Stimulated activated CD4-positive, alpha-beta T cell treated with anti-CD3 and anti-CD28 coated beads, Interleukin-4, amount 100 ng/mL, for 48 hours (primary cell): ENCODE measurements at places on chromosomes 4 and X.
A peak's percentile ranks its signal among the peaks of the same experiment; 100 is the strongest.

DNA sequence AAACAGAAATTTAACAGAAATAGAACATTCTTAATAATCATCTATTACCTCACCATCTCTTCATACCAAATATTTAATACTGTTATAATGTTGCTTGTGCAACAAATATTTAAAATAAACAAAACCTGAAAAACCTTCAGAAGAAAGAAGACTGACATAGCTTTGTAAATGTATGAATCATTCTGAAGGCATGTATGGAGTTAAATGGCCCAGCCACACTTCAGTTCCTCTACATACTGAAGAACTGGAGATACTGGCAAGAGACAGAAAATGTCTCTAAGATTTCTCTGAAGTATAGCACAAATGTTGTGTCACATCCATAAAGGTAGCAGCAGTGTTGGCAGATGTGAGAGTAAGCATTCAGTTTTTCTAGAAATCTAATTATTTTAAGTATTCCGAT lies 275.3 kb upstream of the FGF13 start:
- no peak for DNase-seq

DNA sequence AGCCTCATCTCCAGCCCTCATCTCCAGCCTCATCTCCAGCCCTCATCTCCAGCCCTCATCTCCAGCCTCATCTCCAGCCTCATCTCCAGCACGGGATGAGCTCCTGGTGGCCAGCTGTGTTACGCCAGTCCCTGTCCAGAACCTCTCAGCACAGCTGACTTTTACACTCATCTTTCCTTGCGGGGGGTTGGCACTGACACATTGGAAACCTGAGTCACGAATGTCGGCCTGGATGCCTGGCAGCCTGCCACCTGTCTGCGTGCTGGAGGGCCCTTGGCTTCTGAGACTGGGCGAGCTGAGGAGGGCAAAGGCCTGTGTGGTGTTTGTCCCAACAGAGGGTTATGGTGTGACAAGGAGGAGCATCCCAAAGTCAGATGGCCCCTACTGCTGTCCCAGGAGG lies 66.1 kb upstream of the HGFAC start:
- no peak for DNase-seq

- no peak for DNase-seq
Measured at GRCh38 chr4:54572152-54572542, 85.6 kb upstream of the KIT start.

- DNase-seq, result no peak
Measured at GRCh38 chr4:61934198-61934597, 734.1 kb downstream of the ADGRL3 start.

GRCh38 chrX:14591976-14592375 lies 62.6 kb downstream of the GLRA2 start:
- DNase-seq, result no peak

- no peak for DNase-seq
Measured at GRCh38 chr4:155911905-155912304, 8.4 kb downstream of the TDO2 start.

DNA sequence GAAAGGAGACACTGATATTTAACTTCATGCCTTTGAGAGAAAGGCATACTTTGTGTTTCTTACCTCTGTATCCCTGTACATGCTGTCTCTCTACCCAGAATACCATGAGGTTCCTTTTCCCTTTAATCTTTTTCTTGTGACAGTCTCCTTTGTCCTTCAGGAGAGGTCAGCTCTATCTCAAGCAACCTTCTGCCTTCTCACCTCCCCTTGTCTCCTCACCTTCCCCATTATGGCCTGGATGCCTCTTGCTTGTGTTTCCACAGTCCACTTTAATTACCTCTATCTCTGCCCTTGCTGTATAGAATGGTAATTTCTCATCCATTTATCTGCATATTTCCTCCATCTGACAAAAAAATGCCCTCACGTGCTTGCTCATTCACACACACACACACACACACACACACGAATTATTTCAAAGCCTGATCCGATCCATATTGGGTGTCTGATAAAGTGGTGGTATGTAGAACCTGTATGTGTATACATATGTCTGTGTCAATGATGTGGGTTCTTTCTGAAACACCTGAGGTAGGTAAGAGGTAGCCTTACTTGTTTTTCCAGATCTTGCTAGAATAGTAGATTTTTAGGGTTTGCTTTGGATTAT lies 28.5 kb downstream of the MSN start:
- no peak for DNase-seq

GRCh38 chr4:4861390-4862018 lies 2.0 kb downstream of the MSX1 start:
- no peak for DNase-seq

GRCh38 chr4:80989921-80990544 lies 40.5 kb upstream of the BMP3 start:
- DNase-seq, result no peak

- DNase-seq, result no peak
Measured at GRCh38 chr4:167000141-167000852, 234.0 kb downstream of the SPOCK3 start.

DNA sequence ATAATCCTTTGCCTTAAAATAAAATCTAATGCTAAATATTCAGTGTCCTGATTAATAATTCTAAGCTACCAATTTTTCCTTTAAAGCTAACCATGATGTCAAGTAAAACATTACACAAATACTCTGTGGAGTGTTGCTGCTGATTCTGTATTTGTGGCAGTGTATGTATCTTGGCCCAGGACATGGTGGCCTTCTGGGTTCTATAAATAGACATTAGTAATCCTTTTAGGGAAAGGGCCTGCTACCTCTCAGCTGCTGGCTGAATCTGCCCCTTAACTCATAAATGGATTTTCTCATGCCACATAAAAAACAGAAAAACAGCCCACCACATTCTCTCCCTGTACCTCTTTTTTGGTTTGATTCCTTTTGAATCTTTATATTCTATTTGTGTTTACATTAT lies 1.2 kb upstream of the XK start:
- no peak for DNase-seq

DNA sequence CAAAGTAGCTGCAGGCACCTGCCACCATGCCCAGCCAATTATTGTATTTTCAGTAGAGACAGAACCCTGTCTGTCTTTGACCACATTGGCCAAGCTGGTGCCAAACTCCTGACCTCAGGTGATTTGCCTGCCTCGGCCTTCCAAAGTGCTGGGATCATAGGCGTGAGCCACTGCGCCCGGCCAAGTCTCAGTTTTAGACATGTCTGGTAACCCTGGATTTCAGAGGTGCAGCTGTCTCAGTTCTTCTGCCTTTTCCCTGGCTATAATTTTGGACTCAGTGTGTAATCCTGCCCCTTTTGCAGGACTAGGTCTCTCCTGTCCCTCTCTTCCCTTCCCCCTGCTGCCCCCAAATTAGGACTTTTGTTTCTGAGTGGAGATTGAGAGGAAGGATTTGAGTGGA lies 46.6 kb downstream of the FAM193A start:
- no peak for DNase-seq

DNA sequence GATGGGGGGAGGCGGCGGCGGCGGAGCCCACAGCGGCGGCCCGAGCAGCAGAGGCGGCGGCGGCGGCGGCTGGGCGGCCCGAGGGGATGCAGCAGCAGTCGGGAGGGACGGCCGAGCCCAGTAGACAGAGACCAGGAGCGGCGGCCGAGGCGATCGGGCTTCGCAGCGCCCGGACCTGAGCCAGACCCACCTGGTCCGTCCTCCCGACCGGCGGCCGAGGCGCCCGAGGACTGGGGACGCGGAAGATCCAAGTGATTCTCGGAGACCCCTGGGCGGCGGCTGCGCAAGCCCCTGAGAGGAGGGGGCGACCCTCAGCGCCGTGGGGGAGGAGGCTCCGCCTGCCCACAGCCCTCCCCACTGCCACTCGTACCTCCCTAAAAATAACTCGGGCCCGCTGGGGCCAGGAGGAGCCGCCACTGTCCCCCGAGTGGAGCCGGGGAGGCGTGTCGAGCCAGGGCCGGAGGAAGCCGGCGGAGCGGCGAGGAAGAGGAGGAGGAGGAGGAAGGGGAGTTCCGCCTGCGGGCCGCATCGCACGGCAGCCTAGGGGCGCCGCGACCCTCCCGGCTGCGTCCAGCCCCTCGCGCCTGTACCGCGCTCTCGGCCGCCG lies 608 bp downstream of the RAPGEF2 start:
- DNase-seq, result peak; percentile 28

DNA sequence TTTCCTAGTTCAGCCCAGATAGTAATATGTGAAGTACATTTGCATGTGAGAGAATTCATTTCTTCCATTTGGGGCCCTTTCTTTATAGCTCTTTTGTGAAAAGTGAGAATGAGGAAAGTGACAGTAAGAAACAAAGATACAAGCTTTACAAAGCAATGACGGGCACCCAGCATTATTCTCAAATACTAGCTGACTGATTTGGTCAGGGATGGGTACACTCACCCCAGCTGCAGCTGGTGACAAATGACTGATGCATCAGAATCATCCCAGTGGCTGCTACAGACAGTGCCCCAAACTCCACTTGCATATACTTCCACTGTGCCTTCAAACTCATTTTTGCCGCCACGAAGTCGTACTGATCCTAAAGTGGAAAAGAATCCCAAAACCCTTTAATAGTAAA lies 14.8 kb downstream of the PRSS12 start:
- no peak for DNase-seq

GRCh38 chr4:109616243-109616642 lies 56.2 kb downstream of the MCUB start:
- no peak for DNase-seq

GRCh38 chr4:146336410-146336807 lies 122.1 kb downstream of the REELD1 start:
- no peak for DNase-seq

GRCh38 chr4:64584981-64585557 lies 175.8 kb upstream of the TECRL start:
- no peak for DNase-seq

- no peak for DNase-seq
Measured at GRCh38 chr4:144298519-144298918, 158.0 kb upstream of the GYPA start.

DNA sequence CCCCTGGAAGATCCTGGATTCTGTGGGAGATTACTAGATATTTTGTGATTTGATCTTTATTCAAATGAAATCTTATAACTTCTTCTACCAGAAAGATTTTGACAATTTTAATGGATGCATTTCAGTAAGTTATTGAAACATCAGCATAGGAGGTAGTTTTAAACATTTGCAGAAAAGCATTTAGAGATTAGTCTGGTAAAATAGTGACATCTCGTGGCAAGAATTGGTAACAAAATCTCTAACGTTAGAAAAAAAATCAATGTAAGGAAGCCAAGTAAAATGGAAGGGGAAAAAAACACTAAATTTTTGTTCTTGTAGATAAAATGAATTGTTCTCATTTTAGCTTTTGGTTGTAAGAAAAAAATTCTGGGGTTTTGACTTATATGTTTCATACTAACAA lies 73.3 kb downstream of the TASL start:
- DNase-seq, result no peak

DNA sequence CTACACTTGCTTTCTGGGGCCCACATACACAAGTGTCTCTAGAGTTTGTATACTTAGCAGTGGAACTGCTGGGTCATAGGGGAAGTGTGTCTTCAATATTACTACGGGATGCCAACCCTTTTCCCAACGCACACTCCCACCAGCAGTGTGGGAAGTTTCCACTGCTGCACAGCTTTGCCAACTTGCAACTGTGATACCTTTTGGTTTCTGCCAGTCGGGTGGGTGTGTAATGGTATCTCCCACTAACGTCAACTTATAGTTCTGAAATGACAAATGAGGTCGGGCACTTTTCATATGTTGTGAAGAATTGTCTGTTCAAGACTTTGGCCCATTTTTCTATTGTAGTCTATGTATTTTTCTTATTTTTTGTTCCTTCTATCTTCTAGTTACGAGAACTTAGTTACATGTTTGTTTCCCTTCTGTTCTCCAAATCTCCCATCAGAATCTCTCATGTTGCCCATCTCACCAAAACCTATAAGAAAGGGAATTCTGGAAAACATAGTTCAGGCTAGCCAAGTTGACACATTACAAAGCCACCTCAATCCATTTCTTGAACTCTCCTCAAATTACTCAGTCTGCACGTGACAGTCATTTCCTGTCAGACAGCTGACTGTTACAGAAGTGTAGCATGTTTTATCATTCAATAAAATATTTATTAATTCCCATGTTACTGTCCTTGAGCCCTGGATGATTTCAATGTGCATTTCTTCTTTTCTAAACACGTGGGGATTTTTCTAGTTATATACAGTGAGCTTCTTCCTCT lies 30.7 kb downstream of the PNMA6E start:
- DNase-seq, result no peak

GRCh38 chrX:100649550-100650356 lies 5.8 kb downstream of the SRPX2 start:
- no peak for DNase-seq

- DNase-seq, result no peak
Measured at GRCh38 chr4:123749383-123749782, 352.8 kb downstream of the SPRY1 start.

- no peak for DNase-seq
Measured at GRCh38 chrX:14873676-14874049, 442 bp downstream of the MOSPD2 start.

- no peak for DNase-seq
Measured at GRCh38 chr4:48028696-48029095, 12.1 kb downstream of the NIPAL1 start.

- DNase-seq, result no peak
Measured at GRCh38 chr4:2390784-2391421, 27.5 kb downstream of the ZFYVE28 start.

DNA sequence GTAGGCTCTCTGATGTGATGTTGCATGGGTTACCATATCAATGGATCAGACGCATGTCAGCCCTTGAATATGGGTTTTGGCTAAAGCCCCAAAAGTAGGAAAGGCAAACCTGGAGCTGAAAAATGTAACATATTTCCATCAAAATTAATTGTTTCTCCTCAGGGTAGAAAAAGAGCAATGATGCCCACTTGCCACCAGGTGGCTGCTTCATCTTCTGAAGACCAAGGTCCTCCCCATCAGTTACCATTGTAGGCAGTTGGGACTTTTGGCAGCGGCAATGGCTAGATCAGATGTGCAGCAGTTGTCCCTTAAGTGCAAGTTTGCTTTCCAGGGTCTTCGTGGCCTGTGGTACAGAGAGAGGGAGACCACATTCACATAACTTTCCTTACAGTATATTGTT lies 118.2 kb downstream of the NAF1 start:
- no peak for DNase-seq

GRCh38 chr4:165610679-165611437 lies 232.1 kb downstream of the CPE start:
- DNase-seq, result no peak

- DNase-seq, result no peak
Measured at GRCh38 chr4:187251896-187252295, 528.2 kb upstream of the FAT1 start.

GRCh38 chr4:164350061-164350460 lies 403.9 kb upstream of the SMIM31 start:
- DNase-seq, result no peak

GRCh38 chr4:132824761-132825160 lies 324.3 kb upstream of the PCDH10 start:
- no peak for DNase-seq

GRCh38 chrX:56812515-56813105 lies 83.6 kb downstream of the NBDY start:
- no peak for DNase-seq

GRCh38 chr4:92968556-92968955 lies 664.8 kb downstream of the GRID2 start:
- no peak for DNase-seq
